ENCODE measurements at places on chromosomes 6 and 20. TPM values are rescaled to one million over a fixed set of nuclear protein-coding genes. Genes with fewer than 3 reads are reported as not detected.

Gene RTN4IP1
- 6.5 TPM for total RNA-seq

Gene DEFB110
- not detected for total RNA-seq

Gene PNPLA1
- not detected for total RNA-seq

Gene LGSN
- total RNA-seq, result not detected

Gene PGK2
- not detected for total RNA-seq

Gene ENPP4
- total RNA-seq, result 9.9 TPM

Gene HSD17B8
- total RNA-seq, result 12.3 TPM

Gene MYH7B
- not detected for total RNA-seq
